Natural killer cell treated with Interleukin-12 subunit alpha and Interleukin-12 subunit beta and Interleukin-15 and Interleukin-18, amount 100 ng/mL, for 72 hours (primary cell): ENCODE measurements at places on chromosomes 2 and 18. TPM values are rescaled to one million over a fixed set of nuclear protein-coding genes. Genes with fewer than 3 reads are reported as not detected.

Gene IL37
- not detected for total RNA-seq

Gene TTN
- total RNA-seq: 0.07 TPM

Gene GBX2
- not detected for total RNA-seq

Gene TRIM54
- total RNA-seq: 0.33 TPM

Gene MFSD6
- total RNA-seq: 44.9 TPM

Gene TUBA4B
- not detected for total RNA-seq

Gene COL3A1
- total RNA-seq: not detected

Gene PCARE
- total RNA-seq: not detected

Gene ARHGAP25
- total RNA-seq: 121 TPM

Gene TCF23
- not detected for total RNA-seq

Gene FOXI3
- total RNA-seq: not detected

Gene DPP4
- total RNA-seq: 89.4 TPM

Gene GPAT2
- 10.9 TPM for total RNA-seq

Gene CCDC68
- total RNA-seq: 0.74 TPM

Gene SAG
- total RNA-seq: not detected

Gene SPRED2
- total RNA-seq: 9.8 TPM
